ENCODE measurements at places on chromosomes 11 and 22.

DNA sequence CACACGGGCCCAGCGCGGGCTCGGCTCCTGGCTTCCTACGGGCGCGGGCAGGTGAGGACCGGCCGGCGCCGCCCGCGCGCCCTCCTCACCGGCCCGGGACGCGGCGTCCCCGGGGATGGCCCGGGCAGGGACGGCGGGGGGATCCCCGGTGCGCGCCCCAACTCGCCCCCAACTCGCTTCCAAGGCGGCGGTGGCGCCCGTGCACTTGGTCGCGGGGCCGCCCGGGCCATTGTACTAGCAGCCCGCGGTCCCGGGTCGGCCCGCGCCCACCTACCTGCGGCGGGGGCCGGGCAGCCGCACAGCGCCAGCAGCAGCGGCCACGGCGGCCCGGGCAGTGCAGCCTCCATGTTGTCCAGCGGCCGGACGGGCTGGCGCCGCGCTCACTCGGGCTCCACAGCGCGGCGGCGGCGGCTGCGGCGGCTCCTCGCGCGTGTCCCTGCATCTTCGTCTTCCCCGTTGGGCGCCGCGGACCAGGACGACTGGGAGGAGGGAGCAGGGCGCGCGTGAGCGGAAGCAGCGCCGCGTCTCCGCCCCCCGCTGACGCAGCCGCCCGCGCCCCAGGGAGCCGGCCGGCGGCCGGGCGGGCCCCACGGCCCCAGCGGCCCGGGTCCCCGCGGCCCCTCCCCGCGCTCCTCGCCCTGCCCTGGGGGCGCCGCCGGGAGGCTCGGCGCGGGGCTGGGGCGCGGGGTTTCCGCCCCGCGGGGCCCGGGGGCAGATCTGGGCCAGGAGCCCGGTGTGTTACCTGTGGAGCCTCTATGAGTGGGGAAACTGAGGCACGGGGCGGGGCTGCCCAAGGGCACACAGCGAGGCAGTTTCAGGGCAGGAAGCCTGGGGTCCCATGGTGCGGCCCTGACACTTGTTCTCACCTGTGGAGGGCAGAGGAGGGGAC lies 159.3 kb upstream of the GRK3 start:
- DNase-seq, result peak; percentile 37

DNA sequence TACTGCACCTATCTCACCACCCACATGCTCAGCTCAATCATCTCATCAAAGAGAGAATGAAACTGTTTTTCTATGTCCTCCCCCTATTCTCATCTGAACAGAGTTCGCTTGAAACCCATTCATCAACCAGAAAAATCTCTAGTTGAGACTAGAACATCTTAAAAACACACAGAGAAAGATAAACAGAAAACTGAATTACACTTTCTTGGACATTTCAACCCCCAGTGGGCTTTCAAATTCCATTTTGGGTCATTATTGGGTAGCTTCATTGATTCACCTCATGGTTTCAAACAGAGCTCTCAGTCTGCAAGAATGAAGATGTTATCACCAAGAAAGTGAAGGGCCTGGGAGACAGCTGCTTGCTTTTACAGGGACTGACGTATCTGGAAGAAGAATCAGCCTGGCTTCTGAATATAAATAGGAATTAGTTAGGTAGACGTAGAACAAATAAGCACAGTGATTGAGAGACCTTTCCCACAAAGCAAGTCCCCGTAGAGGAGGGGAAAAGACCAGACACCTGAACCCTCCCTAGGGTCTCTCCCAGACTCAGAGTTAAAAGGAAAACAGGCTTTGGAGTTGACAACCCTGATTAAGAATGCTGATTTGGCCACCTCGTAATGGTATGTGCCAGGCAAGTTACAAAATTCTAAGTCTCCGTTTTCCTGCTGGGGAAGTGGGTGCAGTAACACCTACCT lies 155.7 kb downstream of the BBOX1 start:
- no peak for DNase-seq

DNA sequence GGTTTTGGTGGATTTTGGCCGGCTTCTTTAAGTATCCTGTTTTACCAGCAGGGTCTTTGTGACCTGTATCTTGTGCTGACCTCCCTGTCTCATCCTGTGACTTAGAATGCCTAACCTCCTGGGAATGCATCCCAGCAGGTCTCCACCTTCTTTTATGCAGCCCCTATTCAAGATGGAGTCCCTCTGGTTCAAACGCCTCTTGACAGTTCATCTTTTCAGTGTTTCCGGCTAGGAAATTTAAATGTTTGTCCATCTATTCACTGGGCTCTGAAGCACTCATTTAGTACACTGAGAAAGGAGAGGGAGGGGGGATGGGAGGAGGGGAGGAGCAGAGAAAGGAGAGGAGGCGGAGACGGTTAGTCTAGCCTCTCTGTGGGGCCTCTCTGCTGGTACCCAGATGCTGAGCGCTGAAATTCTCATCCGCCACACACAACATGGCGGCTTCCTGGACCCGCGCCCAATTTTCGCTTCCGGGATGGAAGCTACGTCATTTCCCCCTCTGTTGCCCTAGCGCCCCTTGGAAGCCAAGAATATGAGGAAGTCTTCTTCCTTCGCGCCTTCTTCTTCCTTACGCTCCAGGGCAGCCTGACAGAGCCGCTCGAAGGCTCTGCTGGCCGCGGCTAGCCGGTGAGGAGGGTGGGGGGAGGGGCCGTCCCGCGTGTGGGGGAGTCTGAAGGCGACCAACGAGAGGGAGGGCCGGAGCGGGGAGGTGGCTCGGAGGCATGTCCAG lies 69.0 kb upstream of the SYT13 start:
- peak; percentile 89 for DNase-seq

DNA sequence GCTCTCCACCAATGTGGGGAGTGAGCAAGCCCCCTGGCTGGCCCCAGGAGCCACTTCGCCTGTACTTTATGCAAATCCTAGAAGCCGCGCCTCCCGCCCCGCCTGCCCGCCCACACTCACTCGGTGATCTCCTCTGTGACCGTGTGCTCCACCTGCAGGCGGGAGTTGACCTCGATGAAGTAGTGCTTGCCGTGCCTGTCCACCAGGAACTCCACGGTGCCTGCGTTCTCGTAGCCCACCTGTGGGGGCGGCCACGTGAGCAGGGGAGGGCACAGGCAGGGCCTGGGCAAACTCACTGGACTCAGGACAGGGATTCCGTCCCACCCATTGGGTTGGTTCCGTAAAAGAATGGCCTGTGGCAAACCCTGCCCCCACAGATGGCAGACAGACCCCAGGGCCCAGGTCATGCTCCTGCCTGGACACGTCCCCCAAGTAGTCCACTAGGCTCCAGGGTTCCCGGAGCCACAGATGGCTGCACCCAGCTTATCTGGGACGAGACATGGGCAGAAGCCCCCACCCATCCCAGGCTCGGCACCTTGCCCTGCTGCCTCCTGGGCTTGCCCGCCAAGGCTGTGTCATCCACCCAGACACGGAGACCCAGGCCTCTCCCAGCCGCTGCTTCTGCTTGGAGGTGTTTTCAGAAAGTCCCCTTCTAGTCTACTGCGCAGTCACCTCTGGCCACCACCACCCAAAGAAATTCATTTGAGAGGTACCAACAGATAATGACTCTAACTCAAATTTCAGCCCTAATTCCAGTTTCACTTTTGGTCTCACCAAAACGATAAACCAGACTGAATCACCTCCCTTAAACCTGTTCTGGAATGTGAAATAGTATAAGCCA lies 12.1 kb downstream of the LRFN4 start:
- DNase-seq, result no peak

DNA sequence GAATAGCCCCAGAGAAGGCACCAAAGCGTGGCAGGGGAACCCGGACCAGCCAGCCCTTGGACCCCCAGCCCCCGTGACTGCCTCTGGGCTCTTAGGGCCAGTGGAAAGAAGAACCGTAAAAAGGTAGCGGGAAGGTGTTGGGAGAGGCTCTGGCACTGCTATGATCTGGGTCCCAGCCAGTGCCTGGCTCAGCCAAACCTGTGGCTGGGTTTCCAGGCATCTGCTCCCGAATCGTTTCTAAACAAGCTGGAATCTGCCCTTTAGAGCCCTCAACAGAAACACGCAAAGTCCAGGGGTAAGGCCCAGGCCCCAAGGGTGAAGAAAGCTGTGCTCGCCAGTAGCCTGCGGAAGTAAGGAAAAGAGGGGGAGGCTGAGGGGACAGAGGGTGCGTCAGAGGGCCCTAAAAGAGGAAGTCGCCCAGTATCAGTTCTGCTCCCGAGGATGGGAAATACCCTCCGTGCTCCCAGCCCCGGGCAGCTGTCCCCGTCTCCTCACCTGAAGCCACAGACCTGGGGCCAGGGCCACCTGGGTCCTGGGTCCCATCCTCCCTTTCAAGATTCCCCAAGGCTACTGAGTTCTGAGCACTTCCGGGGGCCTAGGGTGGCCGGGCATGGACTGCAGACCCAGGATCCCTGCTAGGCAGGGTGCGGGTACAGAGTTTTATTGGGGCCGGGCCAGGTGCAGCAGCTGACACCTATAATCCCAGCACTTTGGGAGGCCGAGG lies 24.7 kb downstream of the IL10RA start:
- no peak for DNase-seq

GRCh38 chr22:24587251-24587650 lies 5.6 kb downstream of the LRRC75B start:
- DNase-seq, result no peak

- DNase-seq, result peak; percentile 89
Observed at GRCh38 chr11:132126973-132127899, 756.8 kb downstream of the NTM start.

GRCh38 chr11:86459682-86460460 lies 85.2 kb downstream of the CCDC81 start:
- no peak for DNase-seq

DNA sequence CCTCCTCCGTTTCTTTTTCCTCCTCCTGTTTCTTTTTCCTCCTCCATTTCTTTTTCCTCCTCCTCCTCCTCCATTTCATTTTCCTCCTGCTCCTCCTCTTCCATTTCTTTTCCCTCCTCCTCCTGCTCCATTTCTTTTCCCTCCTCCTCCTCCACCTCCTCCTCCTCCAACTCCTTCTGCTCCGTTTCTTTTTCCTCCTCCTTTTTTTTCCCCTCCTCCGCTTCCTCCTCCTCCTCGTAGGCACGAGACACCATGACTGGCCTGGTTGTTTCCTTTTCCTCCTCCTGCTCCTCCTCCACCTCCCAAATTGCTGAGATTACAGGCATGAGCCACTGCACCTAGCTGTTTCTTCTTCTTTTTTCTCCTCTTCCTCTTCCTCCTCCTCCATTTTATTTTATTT lies 25.6 kb upstream of the DRICH1 start:
- DNase-seq, result no peak

- DNase-seq, result no peak
Observed at GRCh38 chr11:131737357-131737756, 366.9 kb downstream of the NTM start.

- no peak for DNase-seq
Observed at GRCh38 chr11:16317712-16318111, 38.6 kb downstream of the SOX6 start.

- no peak for DNase-seq
Observed at GRCh38 chr11:92141159-92141558, 83.5 kb upstream of the FAT3 start.

GRCh38 chr11:117979481-117980211 lies 6.5 kb upstream of the IL10RA start:
- DNase-seq, result no peak

- DNase-seq, result no peak
Observed at GRCh38 chr11:97743205-97743742, 1277.5 kb upstream of the CNTN5 start.

DNA sequence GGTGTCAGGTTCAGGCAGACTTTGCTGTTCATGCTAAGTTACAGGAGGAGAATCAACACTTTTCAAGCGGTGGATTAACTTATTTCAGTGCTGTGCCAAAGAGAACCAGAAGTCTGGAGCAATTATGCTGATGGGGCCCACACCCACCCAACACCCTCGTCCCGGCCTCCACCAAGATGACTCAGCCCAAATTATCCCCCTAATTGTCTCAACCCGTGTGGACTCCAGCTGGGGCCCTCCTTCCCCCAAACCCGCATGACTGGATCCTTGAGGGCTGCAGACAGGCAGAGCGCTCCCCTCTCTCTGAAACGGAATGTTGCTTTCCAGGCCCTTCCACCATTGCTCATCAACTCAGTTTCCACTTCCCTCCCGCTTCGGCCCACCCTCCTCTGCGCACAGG lies 34.6 kb upstream of the MN1 start:
- DNase-seq, result no peak

DNA sequence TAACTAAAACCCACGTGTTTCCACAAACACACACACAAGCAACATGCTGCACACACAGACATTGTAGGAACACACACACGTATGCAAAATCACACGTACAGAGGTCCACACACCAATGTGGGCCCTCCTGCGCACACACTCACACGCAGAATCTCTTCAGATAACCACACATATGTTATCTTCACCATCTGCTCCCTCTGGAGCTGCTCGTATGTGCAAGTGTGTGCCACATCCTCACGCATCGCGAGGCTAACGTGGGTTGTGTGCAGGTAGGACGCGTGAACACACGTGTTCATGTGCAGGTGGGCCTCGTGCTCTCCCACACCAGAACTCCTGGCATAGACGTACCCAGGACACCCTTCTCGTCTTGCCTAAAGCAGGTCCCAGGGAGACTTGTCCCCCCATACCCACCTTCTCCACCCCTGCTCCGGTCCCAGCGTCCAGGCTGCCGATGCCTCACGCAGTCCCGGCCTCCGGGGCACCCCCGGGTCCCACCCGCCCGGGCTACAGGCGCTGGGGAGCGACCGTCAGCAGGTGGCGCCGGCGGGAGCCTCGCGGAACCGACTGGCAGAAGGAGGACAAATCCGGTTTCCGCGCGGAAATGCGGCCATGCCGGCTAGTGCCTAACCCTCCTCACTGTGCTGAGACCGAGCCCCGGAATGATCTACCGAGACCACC lies 10.3 kb upstream of the IGSF9B start:
- no peak for DNase-seq

- no peak for DNase-seq
Observed at GRCh38 chr11:85751724-85752123, 59.2 kb downstream of the SYTL2 start.

GRCh38 chr11:46675288-46675851 lies 25.0 kb downstream of the ARHGAP1 start:
- DNase-seq, result no peak

DNA sequence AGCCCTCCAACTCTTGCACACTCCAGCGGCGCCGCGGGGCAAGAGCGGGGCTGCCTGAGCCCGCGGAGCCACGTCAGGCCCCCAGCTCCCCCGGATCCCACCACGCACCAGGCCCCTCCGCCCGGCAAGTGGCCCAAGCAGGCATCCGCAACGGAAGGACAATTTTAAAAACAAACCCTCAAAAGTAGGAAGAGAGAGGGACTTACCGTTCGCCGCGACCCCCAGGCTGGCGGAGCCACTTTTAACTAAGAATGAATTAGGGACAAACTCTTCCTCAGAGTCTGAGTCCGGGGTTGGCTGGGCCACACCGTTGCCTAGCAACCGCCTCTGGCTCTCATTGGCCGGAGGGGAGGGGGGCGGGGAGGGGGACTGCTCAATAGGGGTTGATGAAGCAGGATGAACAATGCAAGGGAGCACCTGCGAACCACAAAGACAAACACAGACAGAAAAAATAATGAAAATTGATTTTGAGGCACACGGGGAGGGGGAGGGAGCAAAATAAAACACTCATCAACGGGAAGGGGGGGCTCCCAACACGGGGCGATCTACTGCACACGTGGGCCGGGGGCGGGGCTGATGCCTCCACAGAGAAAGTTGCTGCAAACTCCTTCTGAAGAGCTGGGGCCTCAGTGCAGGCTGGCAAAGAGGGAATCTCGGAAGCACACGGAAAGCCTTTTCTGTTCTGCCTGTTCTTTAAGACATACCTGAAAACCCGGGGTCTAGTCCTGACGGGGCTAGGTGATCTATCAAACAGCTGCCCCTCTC lies 387.5 kb upstream of the NARS2 start:
- DNase-seq, result peak; percentile 39

Data from NCI-H2081 (cell line).